NCI-H2171 treated with DMSO at 0.1 percent for 48 hours (cell line): ENCODE measurements at places on chromosomes 5 and 9.

DNA sequence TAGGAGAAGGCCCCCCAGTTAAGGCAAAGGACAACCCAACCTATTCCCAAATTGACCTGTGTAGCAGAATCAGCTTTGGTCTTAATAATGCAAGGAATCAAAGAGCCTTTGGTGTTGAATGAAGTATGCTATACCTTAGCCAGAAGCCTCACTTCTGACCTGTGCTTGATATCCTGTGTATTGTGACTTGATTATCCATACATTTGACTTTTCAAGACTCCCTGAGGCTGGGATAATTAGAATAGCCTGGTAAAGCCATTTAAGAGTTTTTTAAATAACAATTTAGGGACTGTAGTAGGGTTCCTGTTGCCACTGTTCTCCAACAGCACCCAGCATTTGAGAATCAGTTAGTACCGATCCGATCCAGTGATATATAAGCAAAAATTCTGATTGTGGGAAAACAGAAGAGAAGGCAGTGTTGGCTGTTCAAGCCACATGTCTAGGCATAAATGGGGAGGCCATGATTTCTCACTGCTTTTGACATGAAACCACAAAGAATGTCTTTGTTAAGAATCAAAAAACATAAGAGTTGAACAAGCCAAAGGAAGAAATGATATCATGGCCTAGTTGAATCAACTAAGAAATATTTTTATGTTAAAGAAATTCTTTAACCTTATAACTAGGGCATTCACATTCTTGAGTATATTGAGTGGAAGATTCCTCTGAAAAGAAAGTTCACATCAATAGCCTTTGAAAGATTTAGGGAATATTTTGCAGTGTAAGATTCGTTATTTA lies 98.9 kb downstream of the F2RL2 start:
- DNase-seq = no peak

GRCh38 chr9:109918339-109919163 lies 138.6 kb downstream of the PALM2AKAP2 start:
- DNase-seq = peak; percentile 83

GRCh38 chr5:69492923-69493395 lies 369 bp downstream of the OCLN start:
- DNase-seq = peak; percentile 15

- DNase-seq = no peak
Measured at GRCh38 chr9:115988701-115989100, 164.9 kb upstream of the PAPPA start.

GRCh38 chr5:141732417-141732816 lies 50.4 kb upstream of the ARAP3 start:
- DNase-seq = no peak

GRCh38 chr9:112403614-112404201 lies 23.8 kb downstream of the HSDL2 start:
- no peak for DNase-seq

GRCh38 chr5:150070821-150071220 lies 15.5 kb downstream of the CSF1R start:
- DNase-seq = no peak

- peak; percentile 8 for DNase-seq
Measured at GRCh38 chr5:177445917-177446199, 756 bp upstream of the PRR7 start.

DNA sequence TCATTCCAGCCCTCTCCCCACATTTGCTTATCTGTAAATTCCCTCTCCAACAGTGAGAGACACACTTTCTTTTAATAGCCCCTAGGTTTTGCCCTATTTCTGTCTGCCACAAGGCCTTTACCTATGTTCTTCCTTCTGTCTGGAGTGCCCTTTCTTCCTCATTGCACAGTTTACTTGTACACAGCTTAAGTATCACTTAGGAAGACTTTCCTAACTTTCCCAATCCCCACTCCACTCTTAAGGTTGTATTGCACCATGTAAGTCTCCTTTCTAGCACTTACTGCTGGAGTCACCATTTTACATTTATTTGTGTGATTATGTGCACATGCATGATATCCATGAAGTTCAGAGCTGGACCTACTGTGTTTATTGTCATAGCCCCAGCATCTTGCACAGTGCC lies 10.8 kb upstream of the CKMT2 start:
- DNase-seq = no peak

DNA sequence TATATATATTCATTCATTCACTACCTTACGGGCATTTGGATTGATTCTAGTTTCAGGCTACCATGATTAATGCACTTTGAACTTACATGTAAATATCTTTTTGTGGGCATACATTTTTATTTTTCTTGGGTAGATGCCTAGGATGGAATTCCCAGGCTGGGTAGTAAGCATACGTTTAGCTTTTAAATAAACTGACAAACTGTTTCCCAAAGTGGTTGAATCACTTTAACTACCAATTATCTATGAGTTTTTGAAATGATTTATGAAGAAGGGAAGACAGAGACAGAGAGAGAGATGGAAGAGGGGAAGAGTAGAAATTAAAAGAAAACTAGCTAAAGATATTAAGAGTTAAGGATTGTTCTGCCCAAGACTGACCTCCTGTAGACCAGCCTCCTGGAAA lies 612.6 kb downstream of the PSAT1 start:
- DNase-seq = no peak

GRCh38 chr5:115440782-115441451 lies 103.7 kb downstream of the FEM1C start:
- DNase-seq = no peak

DNA sequence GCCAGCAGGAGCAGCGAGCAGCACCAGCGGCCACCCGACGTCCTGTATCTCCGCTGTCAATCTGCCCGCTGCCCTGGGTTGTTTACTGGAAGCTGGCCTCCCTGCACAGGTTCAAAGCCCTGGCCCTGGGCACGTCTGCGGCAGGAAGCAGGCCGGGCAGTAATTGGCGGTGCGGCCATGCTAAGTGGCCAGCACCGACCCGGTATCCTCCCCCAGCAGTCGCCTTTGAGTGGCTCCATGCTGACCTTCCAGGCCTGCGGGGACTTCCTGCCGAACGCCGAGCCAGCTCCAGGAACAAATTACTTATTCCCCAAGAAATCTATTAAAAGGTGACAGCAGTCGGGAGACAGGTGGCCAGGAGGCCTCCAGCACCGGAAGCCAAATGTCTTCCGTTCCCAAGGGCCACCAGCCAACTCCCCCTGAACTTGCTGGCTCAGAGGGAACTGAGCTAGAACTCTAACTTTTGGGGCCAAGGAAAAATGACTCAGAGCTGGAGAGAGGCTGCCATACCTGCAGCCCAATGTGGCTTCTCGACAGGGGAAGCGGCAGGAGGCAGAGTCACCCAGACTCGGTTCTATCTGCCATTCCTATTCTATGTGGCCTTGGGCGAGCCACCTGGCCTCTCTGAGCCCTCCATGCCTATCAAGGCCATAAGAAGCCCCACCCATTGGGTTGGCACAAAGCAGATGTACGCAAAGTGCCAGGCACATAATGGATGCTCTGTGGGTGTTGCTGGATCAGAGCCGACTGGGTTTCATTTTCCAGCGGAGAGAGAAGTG lies 13.7 kb upstream of the PSMB7 start:
- DNase-seq = peak; percentile 62
